Substantia nigra (tissue), 51 donors: ENCODE measurements at places on chromosomes 11 and 22.

DNA sequence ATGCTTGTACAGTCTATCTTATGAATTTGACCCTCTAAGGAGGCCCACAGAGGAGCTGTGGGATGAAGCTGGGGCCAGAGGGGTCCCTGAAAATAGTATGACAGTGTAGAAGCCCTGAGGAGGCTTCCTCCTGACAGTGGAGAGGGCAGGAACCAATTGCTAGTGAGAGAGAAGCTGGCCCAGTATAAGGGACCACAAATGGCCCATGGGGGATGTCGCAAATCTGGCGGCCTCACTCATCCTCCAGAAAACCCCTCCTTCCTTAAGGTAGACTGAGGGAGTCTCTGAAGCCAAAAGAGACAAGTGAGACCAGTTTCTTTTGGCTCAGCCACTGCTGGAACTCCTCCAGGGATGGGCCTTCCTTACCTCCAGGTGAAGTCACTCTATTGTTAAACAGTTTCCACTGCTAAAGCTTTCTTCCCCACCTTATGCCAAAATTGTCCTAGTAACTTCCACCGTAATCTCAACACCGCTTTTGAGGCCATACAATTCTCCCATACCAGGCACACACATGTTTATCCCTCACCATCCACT is 17.8 kb upstream of the CASTOR1 start:
- DNase-seq, result no peak

- DNase-seq, result peak; percentile 50
Observed at GRCh38 chr11:77411717-77412441, 62.0 kb downstream of the PAK1 start.

DNA sequence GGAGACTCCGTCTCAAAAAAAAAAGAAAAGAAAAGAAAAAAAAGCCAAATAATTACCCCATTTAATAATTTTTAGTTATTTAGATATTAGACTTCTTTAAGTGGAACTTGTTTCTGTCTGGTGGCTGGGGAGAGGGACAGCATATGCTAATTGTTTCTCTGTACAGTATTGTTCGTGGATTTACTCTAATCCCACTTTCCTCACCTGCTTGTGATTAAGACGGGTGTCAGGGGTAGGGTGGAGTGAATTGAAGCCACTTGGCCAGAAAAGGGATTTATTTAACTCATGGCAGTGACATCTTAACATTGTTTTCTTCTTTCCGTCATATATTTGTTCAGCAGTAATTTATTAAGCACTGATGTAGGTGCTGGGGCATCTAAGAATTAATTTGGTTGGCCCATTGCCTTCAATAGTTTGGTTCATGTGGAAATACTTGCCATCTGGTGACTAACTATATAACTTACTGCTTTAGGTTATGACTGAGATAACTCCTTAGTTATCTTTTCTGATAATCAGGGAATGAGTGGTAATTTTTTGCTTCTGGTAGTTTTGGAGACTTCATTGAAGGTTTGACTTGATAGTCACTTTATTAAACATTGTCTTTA is 4.6 kb downstream of the TNRC6B start:
- DNase-seq, result no peak

- DNase-seq, result no peak
Observed at GRCh38 chr11:134034496-134035381, 34.1 kb upstream of the JAM3 start.
